ENCODE measurements at places on chromosomes 12 and 14.

- DNase-seq = no peak
Observed at GRCh38 chr12:94560431-94561221, 89.7 kb downstream of the TMCC3 start.

DNA sequence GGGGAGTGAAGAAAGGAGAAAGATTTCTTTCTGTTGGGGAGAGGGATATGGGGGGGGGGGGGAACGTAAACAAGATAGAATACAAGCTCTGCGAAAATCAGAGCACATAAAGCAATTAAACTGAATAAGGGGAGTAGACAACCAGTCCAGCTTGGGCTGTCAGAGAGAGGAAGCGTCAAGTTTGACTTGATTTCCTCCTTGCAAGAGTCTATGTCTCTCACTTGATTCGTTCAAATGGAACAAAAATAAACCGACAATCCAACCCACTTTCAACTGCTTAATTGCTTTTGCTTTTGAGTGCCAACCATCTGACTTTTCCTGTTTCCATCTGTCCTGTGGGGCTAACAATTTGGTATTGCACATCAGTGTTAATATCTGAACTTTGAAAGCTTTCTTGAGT lies 942 bp downstream of the SYT1 start:
- no peak for DNase-seq

- DNase-seq = no peak
Observed at GRCh38 chr12:6306151-6306550, 4.3 kb upstream of the PLEKHG6 start.

GRCh38 chr14:28141662-28142061 lies 624.9 kb upstream of the FOXG1 start:
- DNase-seq = no peak

DNA sequence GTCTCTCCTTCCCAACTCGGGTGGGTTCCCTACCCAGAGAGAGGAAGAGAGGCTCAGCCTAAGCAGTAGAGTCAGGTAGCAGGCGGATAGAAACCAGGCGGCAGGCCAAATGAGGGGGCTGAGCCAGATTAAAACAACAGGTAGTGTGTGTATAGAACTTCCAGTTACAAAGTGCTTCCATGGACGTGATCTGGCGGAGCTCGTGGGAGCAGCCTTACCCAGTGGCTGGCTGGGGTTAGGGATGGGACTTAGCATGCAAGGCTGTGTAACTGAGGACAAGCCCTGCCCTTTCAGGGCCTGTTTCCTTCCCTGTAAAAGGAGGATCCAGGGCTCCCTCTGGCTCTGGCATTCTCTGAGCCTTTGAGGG lies 8.3 kb downstream of the KRT80 start:
- no peak for DNase-seq

- DNase-seq = no peak
Observed at GRCh38 chr14:31241450-31242114, 34.0 kb upstream of the HECTD1 start.

DNA sequence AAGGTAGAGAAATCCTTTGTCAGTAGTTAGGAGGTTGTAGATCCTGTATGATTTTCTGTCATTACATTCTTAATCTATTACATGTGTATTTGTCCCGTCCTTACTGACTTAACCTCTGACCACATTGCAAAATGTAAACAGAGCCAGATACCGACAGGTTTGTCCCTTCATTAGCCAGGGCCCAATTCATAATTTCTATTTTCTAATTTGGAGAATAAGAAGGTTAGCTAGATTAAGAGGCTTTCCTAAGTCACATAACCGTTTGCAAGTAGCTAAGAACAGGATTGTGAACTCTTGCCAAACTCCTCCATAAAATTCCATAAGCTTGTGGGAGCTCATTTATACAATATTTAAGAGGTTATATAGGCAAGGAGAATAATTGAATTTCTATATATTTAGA lies 352.6 kb downstream of the RAD51B start:
- DNase-seq = no peak

GRCh38 chr12:82567688-82568087 lies 119.0 kb upstream of the TMTC2 start:
- DNase-seq = no peak

GRCh38 chr14:74242021-74242779 lies 3.0 kb downstream of the VSX2 start:
- DNase-seq = no peak

Data from NK-92 treated with Interleukin-12 subunit alpha and Interleukin-12 subunit beta, amount 100 ng/mL, for 24 hours (cell line).